ENCODE measurements at places on chromosomes 1 and 21.

DNA sequence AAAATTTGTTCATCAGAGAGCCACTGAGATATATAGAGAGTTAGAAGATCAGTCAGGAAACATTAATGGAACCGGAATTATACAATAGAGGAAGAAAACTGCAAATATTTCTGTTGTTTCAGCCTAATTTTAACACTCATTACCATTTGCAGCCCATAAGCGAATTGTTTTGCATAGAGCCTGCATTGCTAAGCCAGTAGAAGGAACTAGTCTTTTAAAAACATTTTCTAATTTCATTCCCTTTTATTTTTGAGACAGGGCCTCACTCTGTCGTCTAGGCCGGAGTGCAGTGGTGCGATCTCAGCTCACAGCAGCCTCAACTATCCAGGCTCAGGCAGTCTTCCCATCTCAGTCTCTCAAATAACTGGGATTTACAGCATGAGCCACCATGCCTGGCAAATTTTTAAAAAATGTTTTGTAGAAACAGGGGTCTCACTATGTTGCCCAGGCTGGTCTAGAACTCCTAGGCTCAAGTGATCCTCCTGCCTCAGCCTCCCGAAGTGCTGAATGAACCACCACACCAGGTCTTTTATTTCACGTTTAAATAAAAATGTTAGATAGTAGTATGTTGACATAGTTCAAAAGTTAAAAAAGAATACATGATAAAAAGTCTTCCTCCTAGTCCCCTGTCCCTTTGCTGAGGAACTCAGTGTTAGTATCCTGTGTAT, 25.3 kb downstream of the MPZL1 start:
- no peak for DNase-seq

GRCh38 chr1:92707709-92708108, 77.2 kb downstream of the EVI5 start:
- no peak for DNase-seq

DNA sequence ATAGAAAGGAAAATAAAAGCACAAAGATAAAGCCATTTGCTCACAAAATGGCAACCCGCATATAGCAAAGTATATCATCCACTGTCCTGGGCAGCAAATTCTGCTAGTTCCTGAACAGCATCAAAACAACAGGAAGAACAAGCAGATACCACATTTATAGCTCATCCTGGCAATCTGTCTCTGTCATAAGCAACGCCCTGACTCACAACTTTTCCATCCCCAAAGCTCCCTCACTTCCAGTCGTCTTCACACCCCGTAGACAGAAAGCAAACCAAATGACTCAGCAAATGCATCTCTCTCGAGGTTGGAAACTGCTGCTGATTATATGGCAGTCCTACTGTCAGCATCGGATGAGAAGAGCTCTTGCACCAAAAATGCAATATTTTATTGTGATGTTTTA, 65.8 kb downstream of the AK5 start:
- DNase-seq, result peak; percentile 48

GRCh38 chr1:157704878-157705277, 4.3 kb upstream of the FCRL3 start:
- no peak for DNase-seq

GRCh38 chr1:114218361-114219171, 64.9 kb upstream of the SYT6 start:
- no peak for DNase-seq

DNA sequence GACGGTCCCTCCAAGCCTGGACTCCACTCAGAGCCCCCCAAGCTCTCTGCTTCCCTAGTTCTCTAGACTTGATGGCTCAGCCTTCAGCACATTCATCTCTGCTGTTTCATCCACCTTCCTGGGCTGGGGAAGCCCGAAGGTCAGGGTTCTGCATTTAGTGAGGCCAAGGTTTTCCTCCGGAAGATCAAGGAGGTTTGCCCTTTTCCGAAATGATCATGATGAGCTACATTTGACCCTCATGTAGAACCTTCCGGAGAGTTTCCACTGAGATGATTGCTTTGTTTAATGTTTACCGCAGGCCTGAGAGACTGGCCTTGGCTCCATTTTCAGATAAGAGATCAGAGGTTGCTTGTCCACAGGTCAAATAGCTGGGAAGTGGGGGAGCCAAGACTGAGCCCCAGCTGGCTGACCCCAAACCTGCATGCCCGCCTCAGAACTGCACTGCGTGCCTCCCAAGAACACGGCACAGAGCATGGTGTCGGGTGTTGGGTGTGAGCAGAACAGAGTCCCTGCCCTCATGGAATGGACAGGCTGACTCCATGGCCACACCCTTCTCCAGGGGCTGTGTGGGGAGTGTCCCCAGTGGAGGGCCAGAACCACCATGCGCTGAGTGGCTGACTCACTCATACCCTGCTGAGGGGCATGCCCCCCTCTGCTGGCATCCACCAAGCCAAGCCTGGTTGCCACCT, 200.8 kb upstream of the TMEM51 start:
- no peak for DNase-seq

- DNase-seq, result peak; percentile 56
These were observed 205.6 kb downstream of the ATG4C start for GRCh38 chr1:62989497-62989896.

DNA sequence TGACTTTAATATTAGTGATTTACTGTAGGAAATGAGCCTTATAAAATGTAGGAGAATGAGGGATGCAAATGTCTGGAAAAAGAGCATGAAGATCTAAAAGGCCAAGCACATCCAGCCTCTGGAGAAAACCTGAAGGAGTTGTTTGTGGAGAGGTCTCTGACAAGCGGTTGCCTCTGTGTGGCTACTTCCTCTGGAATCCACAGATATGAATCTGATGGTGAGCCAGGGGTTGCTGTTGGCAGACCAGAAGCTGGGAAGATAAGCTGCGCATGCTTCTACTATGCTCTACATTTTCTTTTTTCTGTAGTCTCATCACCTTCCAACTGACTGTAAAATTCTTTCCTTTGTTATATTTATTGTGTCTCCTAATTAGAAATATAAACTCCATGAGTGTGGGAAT, 248.6 kb downstream of the OLFM3 start:
- DNase-seq, result no peak

DNA sequence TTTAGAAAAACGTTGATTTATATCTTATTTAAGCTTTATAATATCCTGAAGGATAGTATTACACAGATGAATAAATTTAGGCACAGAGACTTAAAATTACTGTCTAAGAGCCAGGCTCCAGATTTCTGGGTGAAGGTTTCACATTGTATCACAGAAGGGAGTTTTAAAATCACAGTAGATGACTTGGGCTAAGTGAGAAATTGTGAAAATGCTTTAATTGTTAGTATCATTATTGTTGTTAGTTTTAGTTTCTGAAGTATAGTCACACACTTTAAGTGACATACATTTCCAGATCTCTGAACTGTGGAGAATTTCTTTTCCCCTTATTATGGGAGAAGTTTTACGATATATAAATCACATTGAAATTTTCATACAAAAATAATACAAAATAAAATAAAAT, 83.5 kb downstream of the NDUFS5 start:
- no peak for DNase-seq

DNA sequence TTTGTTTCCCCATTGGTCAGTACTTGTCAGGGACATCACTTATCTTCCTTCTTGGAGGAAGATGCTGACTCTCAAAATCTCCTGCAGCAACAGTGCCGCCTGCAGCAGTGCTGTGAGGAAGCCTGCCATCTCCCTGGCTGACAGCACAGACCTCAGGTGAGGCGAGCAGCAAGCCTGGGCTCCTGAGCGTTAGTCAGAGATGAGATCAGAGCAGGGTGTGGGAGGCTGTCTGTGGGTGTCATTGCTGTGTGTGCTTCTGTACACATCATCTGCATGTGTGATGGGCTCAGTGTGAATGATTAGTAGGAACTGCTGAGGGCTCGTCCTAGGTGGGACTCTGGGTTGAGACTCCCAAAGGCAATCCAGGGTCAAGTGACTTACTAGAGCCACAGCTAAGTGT, 6.1 kb downstream of the STRIP1 start:
- no peak for DNase-seq

GRCh38 chr1:90925928-90926869, 95.6 kb downstream of the ZNF644 start:
- peak; percentile 63 for DNase-seq

DNA sequence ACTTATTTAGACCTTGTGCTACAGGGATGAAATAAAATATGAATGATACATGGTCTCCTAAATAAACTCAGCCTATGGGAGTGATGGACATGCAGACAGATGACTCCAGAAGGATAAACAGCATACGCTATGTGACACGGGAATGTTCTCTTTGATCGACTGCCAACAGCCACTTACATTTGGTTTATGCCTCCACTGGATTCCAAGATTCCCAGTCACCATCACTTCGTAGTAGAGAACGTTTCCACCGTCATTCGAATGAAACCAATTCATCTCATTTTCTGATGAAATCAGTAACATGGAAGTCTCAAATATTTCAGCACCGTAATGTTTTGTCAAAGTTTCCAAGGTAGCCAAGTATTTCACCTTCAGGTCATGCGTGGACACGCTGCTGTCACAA, 99.7 kb downstream of the JAK1 start:
- no peak for DNase-seq

- peak; percentile 56 for DNase-seq
These were observed 26.1 kb downstream of the ATP5PF start for GRCh38 chr21:25708467-25709065.

GRCh38 chr21:25176637-25177412, 430.5 kb downstream of the MRPL39 start:
- no peak for DNase-seq

GRCh38 chr1:228279722-228280105, 71.9 kb downstream of the OBSCN start:
- no peak for DNase-seq

GRCh38 chr1:248884632-248885295, 21.3 kb upstream of the PGBD2 start:
- no peak for DNase-seq

DNA sequence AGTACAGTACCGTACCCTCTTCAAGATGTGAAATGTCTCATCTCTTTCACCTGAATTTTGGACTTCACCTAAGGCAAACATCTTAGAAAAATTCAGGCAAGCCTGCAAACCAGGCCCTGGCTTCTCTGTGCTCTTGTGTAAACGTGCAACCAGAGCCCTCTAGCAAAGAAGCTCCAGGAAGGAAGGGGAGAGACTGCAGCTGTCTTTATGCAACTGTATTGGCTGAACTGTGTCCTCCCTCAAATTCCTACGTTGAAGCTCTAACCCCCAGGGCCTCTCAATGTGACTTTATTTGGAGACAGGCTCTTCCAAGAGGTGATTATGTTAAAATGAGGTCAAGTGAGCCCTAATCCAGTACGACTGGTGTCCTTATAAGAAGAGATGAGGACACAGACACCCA, 60.3 kb downstream of the SLC45A1 start:
- DNase-seq, result no peak

- DNase-seq, result peak; percentile 71
These were observed 24.1 kb downstream of the GPR3 start for GRCh38 chr1:27416387-27417111.

GRCh38 chr1:228174482-228175315, 9.1 kb downstream of the IBA57 start:
- no peak for DNase-seq

DNA sequence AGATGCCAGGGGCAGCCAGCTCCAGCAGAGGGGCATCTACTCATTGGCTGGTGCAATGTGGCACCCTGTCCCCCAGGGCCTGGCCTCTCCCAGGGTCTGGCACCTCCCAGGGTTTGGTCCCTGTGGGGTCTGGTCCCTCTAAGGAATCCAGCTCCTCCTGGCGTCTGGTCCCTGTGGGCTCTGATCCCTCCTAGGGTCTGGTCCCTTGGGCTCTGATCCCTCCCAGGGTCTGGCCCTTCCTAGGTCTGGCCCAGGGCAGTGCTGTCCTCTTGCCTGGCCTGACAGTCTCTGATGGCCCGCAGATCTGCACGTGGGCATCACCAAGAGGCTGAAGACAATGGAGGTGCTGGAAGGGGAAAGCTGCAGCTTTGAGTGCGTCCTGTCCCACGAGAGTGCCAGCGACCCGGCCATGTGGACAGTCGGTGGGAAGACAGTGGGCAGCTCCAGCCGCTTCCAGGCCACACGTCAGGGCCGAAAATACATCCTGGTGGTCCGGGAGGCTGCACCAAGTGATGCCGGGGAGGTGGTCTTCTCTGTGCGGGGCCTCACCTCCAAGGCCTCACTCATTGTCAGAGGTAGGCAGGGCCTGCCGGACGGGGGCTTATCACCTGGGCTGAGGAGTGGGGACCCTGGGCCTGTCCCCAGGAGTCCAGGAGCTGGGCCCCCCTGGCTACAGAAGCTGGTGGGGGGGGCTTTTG, 73.9 kb downstream of the OBSCN start:
- no peak for DNase-seq

- no peak for DNase-seq
These were observed 27.6 kb downstream of the IPP start for GRCh38 chr1:45722809-45723208.

GRCh38 chr1:184854496-184855140, 100.0 kb upstream of the EDEM3 start:
- no peak for DNase-seq

- no peak for DNase-seq
These were observed 90.5 kb downstream of the PIK3R3 start for GRCh38 chr1:46041974-46042373.

GRCh38 chr1:103525114-103525606, 339 bp upstream of the RNPC3 start:
- DNase-seq, result peak; percentile 51

GRCh38 chr1:63971557-63971956, 197.7 kb downstream of the ROR1 start:
- DNase-seq, result no peak

DNA sequence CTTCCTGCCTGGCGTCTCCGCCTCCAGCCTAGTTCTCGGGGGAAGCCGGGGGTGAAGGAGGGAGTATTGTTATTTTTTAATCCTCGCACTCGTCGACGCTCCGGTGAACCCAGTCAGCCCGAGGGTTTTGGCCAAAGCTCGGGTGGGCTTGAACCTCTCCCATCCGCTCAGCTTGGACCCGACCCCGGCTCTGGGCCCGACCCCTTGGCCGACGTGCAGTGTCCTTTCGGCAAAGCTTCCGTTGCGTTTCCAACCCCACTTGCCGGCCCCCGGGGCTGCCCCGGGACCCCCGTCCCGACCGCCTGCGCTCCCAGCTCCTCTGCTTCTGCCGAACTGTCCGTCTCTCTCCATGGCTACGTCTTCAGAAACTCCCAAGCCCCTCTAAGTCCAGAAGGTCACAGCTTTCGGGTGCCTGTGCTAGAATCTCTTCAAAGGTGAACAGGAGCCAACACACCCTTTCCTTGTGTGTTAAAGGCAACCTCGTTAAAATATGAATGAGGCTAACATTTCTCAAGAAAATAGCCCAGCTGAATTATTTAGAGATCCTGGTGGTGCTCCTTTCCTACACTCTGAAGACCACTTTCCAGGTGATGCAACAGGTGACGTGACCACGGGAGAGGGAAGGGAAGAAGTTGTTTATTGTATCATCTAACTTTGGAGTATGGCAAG, 647 bp downstream of the DESI2 start:
- peak; percentile 9 for DNase-seq
